ENCODE measurements at places on chromosomes 6 and 20.

DNA sequence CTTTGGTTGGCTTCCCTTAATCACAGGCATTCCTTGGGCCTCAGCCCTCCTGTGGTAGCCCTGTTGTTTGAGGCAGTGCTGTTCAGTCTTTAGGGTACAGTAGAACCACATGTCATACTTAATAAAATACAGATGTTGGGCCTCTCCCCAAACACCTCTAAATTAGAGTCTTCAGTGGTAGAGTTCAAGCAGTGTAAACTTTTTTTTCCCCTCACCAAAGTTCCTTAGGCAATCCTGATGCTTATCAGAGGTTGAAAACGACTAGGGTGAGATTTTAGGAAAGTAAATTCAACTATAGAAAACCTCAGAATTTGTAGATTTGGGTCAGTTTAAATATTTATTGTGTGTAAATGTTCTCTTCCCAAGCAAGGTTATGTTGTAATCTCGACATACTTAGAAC is 44.6 kb downstream of the BLTP3A start:
- no peak for DNase-seq
- H3K4me1 ChIP-seq = no peaks in the 10 kb centered on the region
- H3K27ac ChIP-seq = no peak overlapping the region
- H3K4me3 ChIP-seq = no peak overlapping the region
- peaks cover 9% of the 10 kb centered on the region for H3K36me3 ChIP-seq

GRCh38 chr6:113854531-113855499 is 2.3 kb upstream of the MARCKS start:
- peaks cover 21% of the 10 kb centered on the region for H3K4me1 ChIP-seq
- no peaks in the 10 kb centered on the region for H3K27me3 ChIP-seq
- H3K36me3 ChIP-seq = no peaks in the 10 kb centered on the region
- peak overlapping the region; percentile 81 for H3K4me3 ChIP-seq
- peak; percentile 90 for DNase-seq
- H3K27ac ChIP-seq = peak overlapping the region; percentile 100

DNA sequence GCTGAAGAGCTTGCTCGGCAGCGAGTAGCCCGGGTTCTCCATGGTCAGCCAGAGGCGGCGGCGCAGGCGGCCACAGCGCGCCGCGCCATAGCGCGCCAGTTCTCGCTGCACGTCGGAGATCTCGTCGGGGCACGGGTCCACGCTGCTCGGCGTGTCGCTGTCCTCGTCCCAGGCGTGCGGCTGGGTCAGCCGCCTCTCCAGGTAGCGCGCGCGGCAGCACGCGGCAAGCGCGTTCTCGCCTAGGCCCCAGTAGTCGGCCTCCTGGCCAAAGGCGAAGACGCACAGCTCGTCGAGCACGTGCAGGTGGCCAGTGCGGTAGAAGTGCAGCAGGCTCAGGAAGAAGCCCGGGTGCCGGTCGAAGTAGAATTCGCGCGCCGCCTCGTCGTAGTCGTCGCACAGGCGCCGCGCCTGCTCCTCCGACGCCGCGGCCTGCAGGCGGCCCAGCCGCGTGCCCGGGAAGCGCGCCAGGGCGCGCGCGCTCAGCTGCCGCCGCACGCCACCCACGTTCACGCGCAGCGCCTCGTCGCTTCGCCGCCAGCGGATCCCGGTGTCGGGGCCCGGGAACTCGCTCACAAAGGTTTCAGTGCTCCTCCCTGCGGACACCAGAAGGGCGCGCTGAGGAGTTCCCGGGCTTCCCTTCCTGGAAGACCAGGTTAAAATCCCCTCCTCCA is 2.7 kb downstream of the KCNS1 start:
- H3K36me3 ChIP-seq = no peaks in the 10 kb centered on the region
- H3K27ac ChIP-seq = no peak overlapping the region
- H3K27me3 ChIP-seq = peaks cover 23% of the 10 kb centered on the region
- H3K4me1 ChIP-seq = peaks cover 3% of the 10 kb centered on the region

- DNase-seq = no peak
- peaks cover 6% of the 10 kb centered on the region for H3K27me3 ChIP-seq
- no peaks in the 10 kb centered on the region for H3K36me3 ChIP-seq
- H3K4me3 ChIP-seq = no peak overlapping the region
Measured at GRCh38 chr20:57474816-57475215, 50.1 kb downstream of the CTCFL start.

DNA sequence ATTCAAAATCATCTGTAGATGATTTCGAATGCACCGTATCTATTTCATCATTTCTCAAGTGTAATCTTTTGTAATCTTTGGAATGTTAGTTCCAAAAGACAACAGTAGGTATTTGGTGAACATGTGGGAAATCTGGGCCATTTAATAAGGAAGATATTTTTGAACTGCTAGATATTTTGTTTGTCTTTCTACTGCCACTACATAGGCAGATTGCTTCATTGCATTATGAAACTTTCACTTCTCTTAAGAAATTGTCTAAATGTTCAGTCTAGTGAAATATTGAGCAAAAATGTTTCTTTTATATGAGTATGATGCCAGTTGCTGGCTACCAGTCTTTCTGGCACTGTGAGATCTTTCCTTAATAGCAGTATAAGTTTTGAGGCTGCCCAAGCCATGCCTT is 527.8 kb upstream of the RNF217 start:
- no peak overlapping the region for H3K27ac ChIP-seq
- no peaks in the 10 kb centered on the region for H3K27me3 ChIP-seq
- no peak for DNase-seq
- H3K4me1 ChIP-seq = no peaks in the 10 kb centered on the region

GRCh38 chr6:37566111-37566949 is 66.6 kb upstream of the CCDC167 start:
- H3K27ac ChIP-seq = no peak overlapping the region
- no peaks in the 10 kb centered on the region for H3K36me3 ChIP-seq
- H3K4me1 ChIP-seq = no peaks in the 10 kb centered on the region
- H3K4me3 ChIP-seq = no peak overlapping the region
- peaks cover 34% of the 10 kb centered on the region for H3K27me3 ChIP-seq

DNA sequence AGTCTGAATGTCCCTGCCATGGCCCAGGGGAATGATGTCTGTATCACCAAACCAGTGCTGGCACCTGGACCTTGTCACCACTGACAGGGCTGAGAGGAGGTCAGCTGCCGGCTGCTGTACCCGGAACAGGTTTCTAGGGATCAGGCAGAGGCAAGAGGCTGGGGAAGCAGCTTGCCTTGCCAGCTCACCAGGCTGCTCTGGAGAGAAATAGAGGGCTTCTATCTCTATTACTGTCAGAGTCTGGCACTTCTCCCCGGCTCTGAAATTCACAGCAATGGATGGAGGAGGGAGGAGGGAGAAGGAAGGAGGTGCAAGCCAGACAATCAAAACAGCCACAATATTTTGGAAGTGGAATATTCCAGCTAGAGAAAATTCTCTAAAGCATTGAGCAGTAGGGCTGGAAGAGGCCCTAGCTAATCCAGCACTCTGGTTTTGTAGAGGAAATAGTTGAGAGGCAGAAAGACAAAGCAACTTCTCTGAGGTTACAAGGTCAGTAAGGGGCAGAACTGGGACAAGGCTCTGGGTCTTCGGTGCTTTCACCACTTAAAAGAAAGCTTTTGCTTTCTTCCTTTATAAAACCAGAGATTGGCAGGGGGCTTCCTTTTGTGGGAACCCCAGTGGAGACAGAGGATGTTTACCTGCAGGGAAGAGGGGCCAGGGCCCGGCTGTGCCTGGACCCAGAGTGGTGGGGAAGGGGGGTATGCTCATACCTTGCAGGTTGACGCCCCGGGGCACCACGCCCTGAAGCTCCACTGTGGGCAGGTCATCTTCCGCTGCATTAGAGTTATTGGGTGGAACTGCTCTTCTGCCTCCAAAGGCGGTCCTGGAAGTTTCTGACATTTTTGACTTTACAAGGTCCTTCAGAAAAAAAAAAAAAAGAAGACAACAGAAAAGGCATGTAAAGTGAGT is 2.4 kb downstream of the F13A1 start:
- H3K27me3 ChIP-seq = peaks cover 5% of the 10 kb centered on the region
- no peak for DNase-seq

- H3K27ac ChIP-seq = no peak overlapping the region
- no peaks in the 10 kb centered on the region for H3K36me3 ChIP-seq
- DNase-seq = no peak
- no peaks in the 10 kb centered on the region for H3K4me1 ChIP-seq
- H3K4me3 ChIP-seq = no peak overlapping the region
Measured at GRCh38 chr6:127381384-127381783, 38.0 kb upstream of the ECHDC1 start.

DNA sequence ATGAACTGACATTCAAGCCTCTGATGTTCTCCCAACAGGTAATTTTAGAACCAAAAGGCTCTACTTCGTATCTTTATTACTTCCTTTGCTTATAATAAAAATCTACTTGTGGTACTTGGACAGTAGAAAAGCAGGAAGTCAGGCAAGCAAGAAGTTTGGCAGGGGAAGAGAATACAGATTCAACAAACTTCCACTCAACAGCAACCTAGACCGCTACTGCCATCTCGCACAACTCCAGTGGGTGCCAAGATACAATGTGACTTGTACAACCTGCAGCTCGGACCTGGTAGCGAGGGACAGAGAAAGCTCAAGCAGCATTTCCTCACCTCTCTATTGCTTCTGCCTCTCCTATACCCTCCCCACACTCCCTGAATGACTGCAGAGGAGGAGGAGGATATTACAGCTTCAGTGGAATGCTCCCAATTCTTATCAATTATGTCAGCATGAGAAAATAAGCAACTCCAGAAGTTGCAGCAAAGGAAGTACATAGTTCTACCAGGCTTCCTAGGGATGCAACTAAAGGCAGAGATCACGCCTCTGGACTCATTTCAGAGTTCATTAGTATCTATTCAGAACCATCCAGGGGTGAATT is 76.5 kb downstream of the MBOAT1 start:
- H3K36me3 ChIP-seq = no peaks in the 10 kb centered on the region
- H3K4me1 ChIP-seq = no peaks in the 10 kb centered on the region
- H3K4me3 ChIP-seq = no peak overlapping the region
- no peaks in the 10 kb centered on the region for H3K27me3 ChIP-seq
- H3K27ac ChIP-seq = no peak overlapping the region
- no peak for DNase-seq

- H3K27me3 ChIP-seq = no peaks in the 10 kb centered on the region
- DNase-seq = no peak
- H3K27ac ChIP-seq = no peak overlapping the region
- H3K36me3 ChIP-seq = no peaks in the 10 kb centered on the region
- H3K4me3 ChIP-seq = no peak overlapping the region
Measured at GRCh38 chr6:83613378-83613777, 95.5 kb downstream of the SNAP91 start.

GRCh38 chr20:58650181-58650775 is 805 bp upstream of the STX16 start:
- peaks cover 34% of the 10 kb centered on the region for H3K4me1 ChIP-seq
- peak overlapping the region; percentile 93 for H3K4me3 ChIP-seq
- DNase-seq = no peak
- peaks cover under 1% of the 10 kb centered on the region for H3K36me3 ChIP-seq

GRCh38 chr6:21604081-21604480 is 10.5 kb downstream of the SOX4 start:
- H3K27ac ChIP-seq = no peak overlapping the region
- no peaks in the 10 kb centered on the region for H3K27me3 ChIP-seq
- H3K36me3 ChIP-seq = no peaks in the 10 kb centered on the region
- H3K4me1 ChIP-seq = peaks cover 8% of the 10 kb centered on the region
- H3K4me3 ChIP-seq = no peak overlapping the region
- DNase-seq = no peak

DNA sequence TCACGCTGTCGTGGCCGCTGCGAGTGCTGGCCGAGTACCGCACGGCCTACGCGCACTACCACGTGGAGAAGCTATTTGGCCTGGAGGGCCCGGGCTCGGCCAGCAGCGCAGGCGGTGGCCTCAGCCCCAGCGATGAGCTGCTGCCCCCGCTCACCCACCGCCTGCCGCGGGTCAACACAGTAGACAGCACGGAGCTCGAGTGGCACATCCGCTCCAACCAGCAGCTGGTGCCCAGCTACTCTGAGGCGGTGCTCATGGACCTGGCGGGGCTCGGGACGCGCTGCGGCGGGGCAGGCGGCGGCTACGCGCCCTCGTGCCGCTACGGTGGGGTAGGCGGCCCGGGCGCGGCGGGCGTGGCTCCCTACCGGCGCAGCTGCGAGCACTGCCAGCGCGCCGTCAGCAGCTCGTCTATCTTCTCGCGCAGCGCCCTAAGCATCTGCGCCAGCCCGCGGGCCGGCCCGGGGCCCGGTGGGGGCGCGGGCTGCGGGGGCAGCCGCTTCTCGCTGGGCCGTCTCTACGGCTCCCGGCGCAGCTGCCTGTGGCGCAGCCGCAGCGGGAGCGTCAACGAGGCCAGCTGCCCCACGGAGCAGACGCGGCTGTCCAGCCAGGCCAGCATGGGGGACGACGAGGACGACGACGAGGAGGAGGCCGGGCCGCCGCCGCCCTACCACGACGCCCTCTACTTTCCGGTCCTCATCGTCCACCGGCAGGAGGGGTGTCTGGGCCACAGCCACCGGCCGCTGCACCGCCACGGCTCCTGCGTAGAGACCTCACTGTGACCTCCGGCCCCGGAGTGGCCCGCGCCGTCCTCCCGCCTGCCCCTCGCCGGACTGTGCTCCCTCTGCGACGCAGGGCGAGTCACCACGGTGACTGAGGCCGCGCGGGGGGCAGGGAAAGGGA is 5.7 kb downstream of the TMEM151B start:
- no peaks in the 10 kb centered on the region for H3K4me1 ChIP-seq
- no peak overlapping the region for H3K27ac ChIP-seq
- peaks cover 42% of the 10 kb centered on the region for H3K27me3 ChIP-seq

All from endothelial cell of umbilical vein (primary cell).